Ecto neural progenitor cell (in vitro differentiated cells): ENCODE measurements at places on chromosomes 16 and 17.

DNA sequence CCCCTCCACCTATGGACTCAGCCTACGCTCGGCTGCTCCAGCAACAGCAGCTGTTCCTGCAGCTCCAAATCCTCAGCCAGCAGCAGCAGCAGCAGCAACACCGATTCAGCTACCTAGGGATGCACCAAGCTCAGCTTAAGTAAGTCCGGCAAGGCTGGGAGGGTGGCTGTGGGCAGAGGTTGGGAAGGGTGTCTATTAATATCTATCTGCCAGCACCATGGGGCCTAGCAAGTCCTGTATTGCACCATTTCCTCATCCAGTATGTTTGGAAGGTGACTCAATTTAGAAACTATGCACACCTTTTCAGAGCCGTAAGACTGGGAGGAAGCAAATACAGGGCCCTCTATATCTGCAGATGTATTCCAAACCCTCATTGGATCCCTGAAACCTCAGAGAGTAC, 45.0 kb upstream of the ARHGAP44 start:
- DNase-seq: no peak

DNA sequence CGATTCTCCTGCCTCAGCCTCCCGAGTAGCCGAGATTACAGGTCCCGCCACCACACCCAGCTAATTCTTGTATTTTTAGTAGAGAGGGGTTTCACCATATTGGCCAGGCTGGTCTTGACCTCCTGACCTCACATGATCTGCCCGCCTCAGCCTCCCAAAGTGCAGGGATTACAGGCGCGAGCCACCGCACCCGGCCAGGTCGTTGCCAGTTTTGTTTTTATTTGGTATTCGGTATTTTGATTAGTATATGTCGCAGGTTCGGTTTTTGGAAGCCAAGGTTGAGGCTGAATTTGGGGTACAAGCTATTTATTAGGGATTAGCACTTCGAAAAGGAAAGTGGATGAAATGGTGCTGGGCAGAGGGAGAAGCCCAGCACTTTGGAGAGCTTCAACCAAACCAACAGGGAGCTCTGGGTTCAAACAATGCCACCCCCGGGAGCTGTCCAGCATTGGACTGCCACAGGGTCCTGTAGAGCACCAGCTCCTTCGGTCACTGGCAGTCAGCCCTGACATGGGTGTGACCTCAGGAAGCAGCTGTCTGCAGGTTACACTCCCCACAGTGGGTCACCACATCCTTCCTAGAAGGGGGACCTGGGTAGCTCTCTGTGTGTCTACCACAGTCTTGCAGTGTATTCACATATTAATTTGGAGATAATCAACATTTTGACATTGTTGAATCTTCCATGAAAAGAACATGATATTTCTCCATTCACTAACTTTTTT, 1.5 kb upstream of the CLEC10A start:
- no peak for DNase-seq

GRCh38 chr16:87684711-87685404, 80.9 kb downstream of the KLHDC4 start:
- no peak for DNase-seq

- DNase-seq: no peak
Measured at GRCh38 chr17:5866978-5867377, 203.2 kb upstream of the WSCD1 start.

DNA sequence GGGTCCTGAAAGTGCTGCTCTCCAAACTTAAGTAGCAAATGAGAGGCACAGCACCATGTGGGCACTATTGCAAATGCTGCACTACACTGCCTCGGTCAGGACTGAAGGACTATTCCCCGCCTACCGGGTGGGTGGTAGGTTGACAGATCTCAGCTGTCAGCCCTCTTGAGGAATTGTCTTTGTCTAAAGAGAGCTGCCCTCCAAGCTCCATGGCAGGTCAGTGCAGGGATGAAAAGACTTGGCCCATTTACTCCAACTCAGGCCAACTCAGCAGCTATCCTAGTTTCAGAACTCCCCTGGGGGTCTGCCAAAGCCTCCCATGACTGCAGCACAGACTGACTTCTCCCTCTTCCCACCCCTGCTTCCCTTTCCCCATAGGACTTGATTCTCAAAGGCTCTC, 3.4 kb upstream of the PDZD9 start:
- no peak for DNase-seq

DNA sequence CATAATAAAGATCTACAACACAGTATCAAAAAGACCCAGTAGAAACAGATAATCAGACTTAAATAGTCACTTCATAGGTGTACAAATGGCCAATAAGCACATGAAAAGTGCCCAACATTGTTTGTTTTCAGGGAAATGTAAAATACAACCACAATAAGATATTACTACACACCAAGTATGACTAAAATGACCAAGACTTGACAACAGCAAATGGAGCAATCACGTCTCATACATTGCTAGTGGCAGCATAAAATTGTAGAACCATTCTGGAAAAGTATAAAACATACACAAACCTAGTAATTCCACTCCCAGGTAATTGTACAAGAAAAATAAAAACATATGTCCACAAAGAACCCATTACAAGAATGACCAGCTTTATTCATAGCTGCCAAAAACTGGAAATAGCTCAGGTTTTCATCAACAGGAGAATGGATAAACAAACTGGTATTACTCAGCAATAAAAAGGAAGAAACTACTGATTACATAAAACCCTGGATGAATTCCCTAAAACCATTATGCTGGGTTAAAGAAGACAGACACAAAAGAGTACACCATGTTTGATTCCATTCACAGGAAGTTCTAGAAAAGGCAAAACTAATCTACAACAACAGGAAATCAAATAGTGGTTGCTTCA, 85.6 kb downstream of the TTC19 start:
- no peak for DNase-seq

DNA sequence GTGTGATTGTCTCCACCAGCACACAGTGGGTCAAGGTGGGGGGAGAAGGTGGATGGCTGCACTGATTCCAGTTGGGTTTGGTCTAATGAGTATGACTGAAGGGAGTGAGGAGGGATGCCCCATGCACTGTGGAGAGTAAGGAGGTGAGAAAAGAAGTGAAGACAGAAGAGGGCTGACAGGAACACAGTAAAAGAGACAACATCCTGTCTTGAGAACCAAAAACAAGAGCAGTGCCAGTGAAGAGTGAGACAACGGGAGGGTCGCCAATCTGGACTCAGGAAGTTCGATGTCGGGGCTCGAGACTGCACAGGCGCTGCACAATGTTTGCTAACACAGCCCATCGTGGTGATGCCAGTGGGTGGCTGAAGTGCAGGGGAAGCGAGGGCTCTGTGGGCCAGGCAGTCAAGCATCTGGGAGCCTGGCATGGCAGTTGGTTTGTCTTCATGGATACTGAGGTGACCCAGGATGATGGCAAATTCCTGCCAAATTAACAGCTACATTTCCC, 34.1 kb downstream of the DUSP14 start:
- no peak for DNase-seq

- no peak for DNase-seq
Measured at GRCh38 chr16:2231016-2231931, 5.0 kb upstream of the DNASE1L2 start.

GRCh38 chr16:87842209-87842869, 27.0 kb downstream of the SLC7A5 start:
- DNase-seq: no peak

- no peak for DNase-seq
Measured at GRCh38 chr16:74742051-74742481, 32.6 kb downstream of the FA2H start.

DNA sequence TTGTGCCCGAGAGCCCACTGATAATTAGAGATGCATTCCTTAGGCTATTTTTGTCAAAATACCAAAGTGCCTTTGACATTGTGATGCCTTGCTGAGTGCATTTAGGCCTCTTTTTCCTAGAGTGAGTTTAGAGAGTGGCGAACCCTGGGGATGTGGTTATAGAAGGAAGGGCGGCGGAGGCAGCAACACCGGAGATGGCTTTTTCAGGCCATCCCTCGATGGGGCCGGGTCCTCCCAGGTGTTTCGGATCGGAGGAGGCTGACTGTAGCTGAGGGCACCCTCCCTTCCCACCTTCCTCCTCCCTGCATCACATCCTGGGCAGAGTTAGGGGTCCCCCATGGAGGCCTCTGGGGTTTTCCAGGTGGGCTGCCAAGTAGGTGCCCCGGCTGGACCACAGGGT, 6.6 kb upstream of the SNAI3 start:
- no peak for DNase-seq

DNA sequence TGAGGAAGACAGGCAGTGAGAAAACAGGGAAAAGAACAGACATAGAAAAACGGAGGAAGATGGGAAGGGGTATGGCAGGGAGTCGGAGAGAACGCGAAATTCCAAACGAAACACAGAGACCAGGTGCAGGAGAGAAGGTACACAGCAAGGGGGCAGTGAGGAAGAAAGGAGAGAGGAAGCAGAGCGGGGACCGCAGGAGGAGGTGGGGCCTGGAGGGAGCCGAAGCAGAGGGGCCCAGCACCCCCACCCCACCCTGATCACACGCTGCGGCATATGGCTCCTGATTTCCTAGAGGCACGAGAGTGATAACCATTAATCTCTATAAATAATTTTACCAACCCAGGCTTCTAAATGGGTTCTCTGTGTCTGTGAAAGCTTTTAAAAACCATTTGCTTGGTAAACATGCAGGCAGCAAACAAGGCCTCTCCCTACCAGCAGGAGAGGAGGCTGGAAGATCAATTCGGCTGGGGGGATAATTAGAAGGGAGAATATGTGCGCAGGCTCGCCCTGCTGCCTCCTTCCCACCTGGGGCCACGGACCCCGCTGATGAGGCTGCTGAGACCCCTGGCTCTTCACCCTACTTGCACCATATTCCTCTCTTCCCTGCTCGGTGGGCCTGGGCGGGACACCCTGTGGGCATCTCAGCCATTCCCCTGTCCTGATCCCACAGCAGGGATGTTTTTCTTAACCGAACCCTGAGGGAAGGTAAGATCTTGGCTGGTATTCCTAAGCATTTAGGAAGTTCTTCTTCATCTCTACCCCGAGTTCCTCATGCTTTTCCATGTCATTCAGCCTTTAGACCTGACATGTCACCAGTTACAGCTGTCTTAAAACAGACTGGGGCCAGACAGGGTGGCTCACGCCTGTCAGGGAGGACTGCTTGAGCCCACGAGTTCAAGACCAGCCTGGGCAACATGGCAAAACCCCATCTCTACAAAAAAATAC, 86.7 kb downstream of the TMEM132E start:
- DNase-seq: no peak

DNA sequence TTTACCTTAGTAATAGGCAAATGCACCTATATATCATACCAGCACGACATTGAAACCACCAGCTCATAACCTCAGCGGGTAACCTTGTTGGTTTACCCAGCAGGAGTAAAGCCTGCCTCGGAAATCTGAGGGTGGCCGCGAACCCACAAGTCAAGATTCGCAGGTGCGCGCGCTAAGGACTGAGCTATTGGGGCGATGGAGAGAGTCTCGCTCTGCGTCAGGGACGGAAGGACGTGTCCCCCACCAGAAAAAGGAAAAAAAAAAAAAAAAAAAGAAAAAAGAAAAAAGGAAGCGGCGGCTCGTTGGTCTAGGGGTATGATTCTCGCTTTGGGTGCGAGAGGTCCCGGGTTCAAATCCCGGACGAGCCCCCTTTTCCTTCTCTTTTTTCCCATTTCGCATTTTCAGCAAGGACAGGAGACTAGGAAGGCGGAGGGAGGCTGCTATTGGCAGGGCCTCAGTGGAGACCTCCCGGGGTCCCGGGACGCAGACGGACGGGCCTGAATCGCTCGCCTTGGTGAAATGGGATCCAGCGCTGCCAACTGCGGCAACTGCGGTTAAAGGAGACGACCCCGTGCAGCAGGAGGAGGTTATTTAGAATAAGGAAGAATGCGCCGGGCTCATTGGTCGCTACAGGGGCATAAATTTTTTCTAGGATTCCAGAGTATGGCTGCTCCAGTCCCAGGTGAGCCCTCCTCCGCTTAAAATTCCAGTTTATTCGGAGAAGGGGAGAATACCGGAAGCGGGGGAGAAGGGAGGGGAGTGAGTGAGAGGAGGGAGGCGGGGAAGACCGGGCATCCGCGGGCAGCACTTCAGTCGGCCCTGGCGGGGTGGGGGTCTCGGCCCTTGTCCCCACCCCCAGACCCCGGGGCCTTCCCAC, at the start of gene OR1F1:
TSS of gene OR1F1 (plus strand) at position 407 of the 877 bp plus-strand sequence.
- DNase-seq: peak; percentile 66

DNA sequence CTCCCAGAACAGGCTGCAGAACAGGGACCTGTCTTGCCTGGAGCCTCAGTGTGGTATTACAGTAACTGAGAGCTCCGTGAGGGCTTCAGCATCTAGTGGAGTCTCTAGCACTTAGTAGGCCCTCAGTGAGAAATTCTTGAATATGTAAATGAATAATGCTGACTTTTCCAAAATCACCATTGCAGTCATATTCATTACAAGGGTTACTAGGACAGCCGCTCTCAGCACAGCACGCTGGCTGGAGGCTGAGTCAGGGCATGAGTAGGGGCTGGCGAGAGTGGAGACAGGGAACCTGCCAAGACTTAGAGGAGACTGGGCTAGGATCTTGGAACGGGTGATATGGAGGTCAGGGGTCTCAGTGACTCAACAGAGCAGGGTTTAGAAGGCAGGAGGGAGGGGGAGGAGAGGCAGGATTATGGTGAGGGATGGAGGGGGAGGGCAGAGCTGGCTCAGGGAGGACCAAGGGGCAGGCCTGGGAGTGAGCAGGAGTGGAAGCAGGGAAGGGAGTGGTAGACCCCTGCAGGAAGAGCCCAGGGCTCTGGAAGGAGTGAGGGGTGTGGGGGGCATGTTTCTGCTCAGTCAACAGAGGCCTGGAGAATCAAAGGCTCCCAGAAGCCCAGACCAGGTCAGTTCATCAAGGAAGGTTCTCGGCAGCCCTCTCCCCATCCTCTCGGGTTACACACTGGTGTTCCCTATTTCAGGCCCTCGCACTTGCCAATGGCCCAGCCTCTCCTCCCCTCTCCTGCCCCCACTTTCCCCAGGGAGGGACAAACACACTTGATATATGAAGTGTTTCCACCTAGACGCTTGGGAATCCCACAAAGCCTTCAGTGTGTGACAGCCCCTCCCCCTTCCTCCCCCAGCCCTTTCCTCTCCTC, 42.3 kb downstream of the FZD2 start:
- DNase-seq: peak; percentile 80

DNA sequence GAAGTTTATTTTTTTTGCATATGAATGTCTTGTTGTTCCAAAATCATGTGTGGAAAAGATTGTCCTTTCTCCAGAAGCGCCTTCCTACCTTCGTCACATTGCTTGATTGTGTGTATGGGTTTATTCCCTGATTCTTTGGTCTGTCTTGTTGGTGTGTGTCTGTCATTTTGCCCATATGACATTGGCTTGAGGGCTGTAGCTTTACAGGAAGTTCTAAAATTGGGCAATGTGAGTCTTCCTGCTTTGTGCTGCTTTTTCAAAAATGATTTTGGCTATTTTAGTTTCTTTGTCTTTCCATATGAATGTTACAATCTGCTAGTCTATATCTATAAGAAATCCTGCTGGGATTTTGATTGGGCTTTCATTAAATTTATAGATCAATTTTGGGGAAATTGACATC, 217.2 kb downstream of the SNX29 start:
- no peak for DNase-seq

GRCh38 chr16:66959704-66960161, 1.3 kb upstream of the CES3 start:
- DNase-seq: no peak

GRCh38 chr16:87698241-87698640, 67.5 kb downstream of the KLHDC4 start:
- DNase-seq: no peak

- DNase-seq: no peak
Measured at GRCh38 chr17:4476017-4476416, 22.7 kb upstream of the SPNS2 start.
